Fibroblast of lung (primary cell): ENCODE measurements at places on chromosomes 2 and 18. TPM values are rescaled to one million over a fixed set of nuclear protein-coding genes. Genes with fewer than 3 reads are reported as not detected.

Gene L3MBTL4
- 0.33 and 1.3 TPM in 2 replicates for total RNA-seq

Gene PLEK
- not detected in 2 replicates for total RNA-seq

Gene RNF125
- 0.26 and 0.33 TPM in 2 replicates for total RNA-seq

Gene KCNJ13
- total RNA-seq, result not detected in 2 replicates
